ENCODE measurements at places on chromosomes 1 and 21.

GRCh38 chr1:205994346-205994745 lies 8.8 kb downstream of the RAB7B start:
- DNase-seq: no peak

DNA sequence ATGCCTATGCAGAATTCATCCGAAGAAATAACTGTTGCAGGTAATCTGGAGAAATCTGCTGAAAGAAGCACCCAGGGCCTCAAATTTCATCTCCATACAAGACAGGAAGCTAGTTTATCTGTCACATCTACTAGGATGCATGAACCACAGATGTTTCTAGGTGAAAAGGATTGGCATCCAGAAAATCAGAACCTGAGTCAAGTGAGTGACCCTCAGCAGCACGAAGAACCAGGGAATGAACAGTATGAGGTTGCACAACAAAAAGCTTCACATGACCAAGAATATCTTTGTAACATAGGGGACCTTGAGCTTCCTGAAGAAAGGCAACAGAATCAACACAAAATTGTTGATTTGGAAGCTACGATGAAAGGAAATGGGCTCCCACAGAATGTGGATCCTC lies 24.0 kb upstream of the PLEKHM2 start:
- DNase-seq: no peak

DNA sequence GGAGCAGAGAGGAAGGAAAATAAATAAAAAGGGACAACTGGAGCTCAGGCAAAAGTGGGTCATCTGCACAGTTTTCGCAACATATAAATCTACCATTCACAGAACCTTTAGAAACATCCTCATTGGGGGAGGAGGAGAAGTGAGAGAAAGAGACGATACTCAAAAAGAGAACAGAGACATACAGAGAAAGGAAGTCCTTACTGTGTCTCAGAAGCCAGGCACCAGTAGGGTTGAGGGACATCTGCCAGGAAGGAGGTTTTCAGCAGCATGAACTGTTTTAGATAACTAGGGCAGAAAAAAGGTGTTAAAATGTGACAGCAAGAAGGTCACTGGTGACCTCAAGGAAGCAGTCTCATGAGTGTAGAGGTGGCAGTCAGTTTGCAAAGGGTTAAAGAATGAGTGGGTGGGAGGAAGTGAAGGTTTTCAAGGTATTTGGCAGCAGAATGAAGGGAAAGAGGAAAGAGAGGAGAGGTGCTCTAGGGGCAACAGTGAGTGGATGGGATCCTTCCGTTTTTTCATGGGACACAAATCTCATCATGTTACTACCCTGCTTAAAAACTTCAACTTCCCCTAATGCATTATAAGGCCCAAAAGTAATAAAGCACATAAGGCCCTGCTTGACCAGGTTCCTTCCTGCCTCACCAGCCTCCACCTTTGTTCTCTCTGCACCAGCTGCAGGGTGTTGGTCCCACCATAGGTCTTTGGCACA lies 9.5 kb downstream of the JAK1 start:
- DNase-seq: no peak

GRCh38 chr1:186865253-186865652 lies 36.5 kb downstream of the PLA2G4A start:
- no peak for DNase-seq

- DNase-seq: no peak
Observed at GRCh38 chr1:206117151-206117948, at the start of gene AVPR1B. AVPR1B (minus strand) TSS chr1:206117388; CDS start chr1:206116890, 498 bp downstream.

DNA sequence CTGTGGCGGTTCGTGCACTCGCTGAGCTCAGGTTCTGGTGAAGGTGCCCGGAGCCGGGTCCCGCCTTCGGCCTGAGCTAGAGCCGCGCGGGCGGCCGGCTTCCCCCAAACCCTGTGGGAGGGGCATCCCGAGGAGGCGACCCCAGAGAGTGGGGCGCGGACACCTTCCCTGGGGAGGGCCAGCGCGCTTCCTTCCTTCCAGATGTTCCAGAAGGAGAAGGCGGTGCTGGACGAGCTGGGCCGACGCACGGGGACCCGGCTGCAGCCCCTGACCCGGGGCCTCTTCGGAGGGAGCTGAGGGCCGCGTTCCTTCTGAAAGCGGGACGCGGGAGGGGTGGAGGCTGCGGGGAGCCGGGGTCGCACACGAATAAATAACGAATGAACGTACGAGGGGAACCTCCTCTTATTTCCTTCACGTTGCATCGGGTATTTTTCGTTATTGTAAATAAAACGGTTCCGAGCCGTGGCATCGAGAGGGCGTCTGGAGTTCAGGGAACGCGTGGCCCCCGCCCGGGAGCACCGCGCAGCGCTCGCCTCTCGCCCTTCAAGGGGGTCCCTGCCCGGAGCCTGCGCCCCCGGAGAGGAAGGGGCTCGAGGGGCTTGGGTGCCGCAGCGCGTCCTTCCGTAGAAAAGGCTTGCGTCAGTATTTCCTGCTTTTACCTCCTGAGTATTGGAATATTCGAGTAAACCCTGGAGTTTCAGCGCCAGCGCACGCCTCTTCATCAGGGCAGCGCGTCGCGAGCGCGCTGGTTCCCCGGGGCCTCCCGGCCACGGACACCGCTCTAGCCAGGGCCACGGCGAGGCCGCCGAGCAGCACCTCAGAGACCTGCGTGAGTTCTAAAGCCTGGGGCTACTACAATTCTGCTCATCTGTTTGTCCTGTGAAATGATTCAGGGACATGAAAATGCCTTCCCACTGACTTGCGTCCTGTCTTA lies 11.5 kb downstream of the YBEY start:
- DNase-seq: no peak

- DNase-seq: no peak
Observed at GRCh38 chr1:83746234-83746633, 252.7 kb downstream of the TTLL7 start.

Data from RWPE2 (cell line).